ENCODE measurements at places on chromosomes 4 and X. TPM values are rescaled to one million over a fixed set of nuclear protein-coding genes. Genes with fewer than 3 reads are reported as not detected.
A peak's percentile ranks its signal among the peaks of the same experiment; 100 is the strongest.

- DNase-seq, result no peak
These were observed 21.2 kb downstream of the SLC2A9 start for GRCh38 chr4:9999956-10000561.

The SSX3 gene
- polyA plus RNA-seq, result not detected

DNA sequence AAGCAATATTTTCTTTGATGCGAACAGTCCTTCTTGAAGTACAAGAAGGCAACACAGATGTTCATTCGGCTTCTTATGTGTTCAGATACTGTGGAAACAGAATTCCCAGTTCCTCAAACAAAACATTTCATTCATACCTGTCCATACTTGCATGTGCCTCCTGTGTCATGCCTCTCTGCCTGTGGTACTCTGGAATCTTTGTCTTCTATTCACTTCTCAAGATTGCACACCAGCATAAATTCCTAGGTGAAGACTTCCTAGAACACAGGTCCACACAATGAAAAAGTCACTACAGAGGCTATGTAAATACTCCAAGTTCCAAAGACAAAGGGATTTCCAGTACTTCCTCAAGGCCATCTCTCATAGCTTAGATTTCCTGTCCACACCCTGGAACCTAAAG is 367.2 kb downstream of the AFF2 start:
- DNase-seq, result no peak

GRCh38 chr4:26530099-26530498 is 39.8 kb upstream of the CCKAR start:
- no peak for DNase-seq

DNA sequence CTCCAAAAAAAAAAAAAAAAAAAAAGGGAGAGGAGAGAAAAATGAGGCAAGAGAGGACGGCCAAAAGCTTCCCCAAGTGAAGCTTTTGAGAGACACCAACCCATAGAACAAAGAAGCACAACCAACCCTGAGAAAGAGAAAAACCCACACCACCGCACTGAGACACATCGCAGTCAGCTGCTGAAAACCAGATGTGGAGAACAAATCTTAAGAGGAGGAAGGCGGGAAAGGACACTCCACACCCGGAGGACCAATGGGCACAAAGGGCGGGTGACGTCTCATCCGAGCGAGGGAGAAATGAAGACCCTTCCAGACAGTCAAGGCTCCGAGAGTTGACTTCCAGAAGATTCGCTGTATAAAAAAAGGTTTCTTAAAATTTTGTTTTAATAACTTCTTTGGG is 112.1 kb downstream of the AFAP1 start:
- DNase-seq, result no peak

- DNase-seq, result no peak
These were observed 39.0 kb downstream of the SLC10A7 start for GRCh38 chr4:146482788-146483187.

The EDA gene
- polyA plus RNA-seq, result 2.9 TPM

GRCh38 chrX:49237060-49237459 is 1.8 kb downstream of the CCDC22 start:
- no peak for DNase-seq

The CXCL1 gene
- polyA plus RNA-seq, result 6.4 TPM

The PRICKLE3 gene
- 3.4 TPM for polyA plus RNA-seq

DNA sequence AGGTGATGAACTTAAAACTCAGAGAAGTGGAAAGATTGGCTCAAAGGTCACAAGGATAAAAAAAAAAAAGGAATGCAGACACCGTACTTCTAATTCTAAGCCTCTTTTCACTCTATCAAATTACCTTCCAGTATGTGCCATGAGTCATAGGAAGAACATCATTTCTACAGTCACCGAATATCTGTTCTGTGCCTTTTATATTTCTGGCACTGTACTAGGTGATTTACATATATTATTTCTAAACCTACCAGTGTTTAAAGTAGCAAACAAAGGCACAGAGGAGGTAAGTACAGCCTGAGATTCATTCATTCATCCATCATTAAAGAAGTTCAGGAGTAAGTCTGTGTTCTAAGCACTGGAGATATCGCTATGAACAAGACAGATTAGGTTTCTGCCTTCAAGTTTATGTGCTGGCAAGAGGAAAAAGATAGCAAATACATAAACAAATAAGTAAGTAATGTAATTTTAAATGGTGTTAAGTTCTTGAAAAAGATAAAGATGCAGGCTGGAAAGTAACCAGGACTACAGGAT is 65.3 kb downstream of the PALLD start:
- DNase-seq, result no peak

The NLRP2B gene
- polyA plus RNA-seq, result not detected

The PCSK1N gene
- polyA plus RNA-seq, result 331 TPM

The HSFX2 gene
- 0.97 TPM for polyA plus RNA-seq

DNA sequence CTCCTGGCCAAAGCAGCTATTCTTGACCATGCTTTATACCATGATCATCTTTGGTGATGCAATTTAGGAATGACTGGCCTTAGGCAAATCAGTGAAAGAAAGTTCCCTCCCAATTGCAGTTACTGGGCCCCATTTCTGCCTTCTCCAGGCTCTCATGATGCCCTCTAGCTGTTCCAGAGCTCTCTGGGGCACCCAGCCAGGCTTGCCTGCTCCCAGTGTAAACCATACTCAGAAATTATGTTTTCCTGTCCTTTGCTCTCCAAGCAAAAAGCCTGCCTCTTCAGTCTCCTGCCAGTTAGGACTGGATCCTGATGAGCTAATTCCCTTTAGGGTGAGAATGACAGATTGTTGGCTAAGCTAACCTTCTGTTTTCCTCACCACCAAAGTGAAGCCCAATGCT is 85.3 kb upstream of the RBPJ start:
- DNase-seq, result no peak

GRCh38 chr4:47747211-47747610 is 90.7 kb downstream of the CORIN start:
- no peak for DNase-seq

GRCh38 chrX:25858273-25858880 is 279.8 kb upstream of the MAGEB18 start:
- no peak for DNase-seq

The NSD2 gene
- polyA plus RNA-seq, result 5.5 TPM

DNA sequence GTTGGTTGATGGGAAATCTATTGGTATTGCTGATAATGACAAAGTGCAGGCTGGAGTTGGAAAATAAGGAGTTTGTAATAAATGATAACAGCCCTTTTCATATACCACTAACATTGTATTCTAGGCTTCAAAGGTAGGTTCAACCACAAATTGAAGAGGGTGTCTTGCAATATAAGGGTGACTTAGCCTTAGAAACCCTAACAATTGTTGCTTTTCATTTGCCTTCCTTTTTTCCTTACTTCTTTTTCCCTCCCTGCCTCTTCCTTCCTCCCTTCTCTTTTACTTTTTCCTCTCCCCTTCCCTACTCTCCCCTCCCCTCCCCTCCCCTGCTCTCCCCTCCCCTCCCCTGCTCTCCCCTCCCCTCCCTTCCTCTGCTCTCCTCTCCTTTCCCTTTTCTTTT is 10.9 kb upstream of the AGA start:
- no peak for DNase-seq

GRCh38 chrX:150983521-150984168 is 510 bp downstream of the HMGB3 start:
- DNase-seq, result no peak

DNA sequence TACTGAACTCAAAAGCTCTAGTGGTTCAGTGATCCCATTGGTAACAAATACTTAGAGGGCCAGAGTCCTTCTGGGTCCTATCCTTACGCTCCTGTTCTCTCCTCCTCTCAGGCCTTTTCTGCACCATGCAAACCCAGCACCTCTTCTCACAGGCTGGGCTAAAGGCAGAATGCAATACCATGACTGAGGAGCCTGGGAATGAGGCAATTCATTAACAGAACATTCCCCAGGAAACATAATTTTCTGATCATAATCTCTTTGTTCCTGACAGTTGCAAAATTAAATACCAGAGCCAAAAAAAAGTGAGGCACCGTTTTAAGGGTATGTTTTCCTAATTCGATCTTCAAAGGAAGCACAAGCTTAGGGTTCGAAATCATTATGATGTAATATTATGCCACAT is 9.0 kb downstream of the SORBS2 start:
- DNase-seq, result no peak

DNA sequence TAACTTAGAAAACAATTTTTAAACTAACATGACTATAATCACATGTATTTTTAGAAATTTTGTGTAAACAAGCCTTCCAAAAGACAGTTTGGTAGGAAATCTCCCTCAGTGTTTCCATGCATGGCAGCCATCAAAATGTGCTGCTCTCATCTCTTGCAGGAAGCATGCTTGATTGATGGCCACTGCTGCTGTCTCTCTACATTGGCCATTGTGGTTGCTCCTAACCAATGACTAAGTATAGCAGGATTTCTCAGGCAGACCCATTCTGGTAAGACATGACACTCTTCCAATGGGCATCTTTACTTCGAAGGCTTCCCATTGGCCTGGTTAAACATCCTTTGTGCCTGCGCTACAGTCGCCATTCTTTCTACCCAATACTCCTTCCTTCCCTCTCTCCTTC is 78.9 kb upstream of the GUCY1A1 start:
- DNase-seq, result no peak

DNA sequence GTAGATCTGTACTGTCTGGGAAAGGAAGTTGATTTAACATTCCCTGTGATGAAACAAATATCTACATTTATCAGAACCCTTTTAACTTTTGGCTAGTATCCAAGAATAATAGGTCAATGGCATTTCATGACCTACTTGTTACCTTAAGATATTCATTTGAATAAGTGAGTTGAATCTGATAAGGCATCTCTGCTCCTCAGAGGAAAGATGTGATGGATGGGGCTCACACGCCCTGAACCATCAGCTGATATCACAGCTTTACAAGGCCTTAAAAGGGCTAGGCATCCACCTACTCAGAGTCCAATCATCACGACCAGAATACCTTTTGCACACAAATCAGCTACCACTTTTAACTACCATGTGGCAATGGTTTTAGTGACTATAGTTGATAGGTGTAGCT is 90.2 kb upstream of the PDLIM3 start:
- no peak for DNase-seq

DNA sequence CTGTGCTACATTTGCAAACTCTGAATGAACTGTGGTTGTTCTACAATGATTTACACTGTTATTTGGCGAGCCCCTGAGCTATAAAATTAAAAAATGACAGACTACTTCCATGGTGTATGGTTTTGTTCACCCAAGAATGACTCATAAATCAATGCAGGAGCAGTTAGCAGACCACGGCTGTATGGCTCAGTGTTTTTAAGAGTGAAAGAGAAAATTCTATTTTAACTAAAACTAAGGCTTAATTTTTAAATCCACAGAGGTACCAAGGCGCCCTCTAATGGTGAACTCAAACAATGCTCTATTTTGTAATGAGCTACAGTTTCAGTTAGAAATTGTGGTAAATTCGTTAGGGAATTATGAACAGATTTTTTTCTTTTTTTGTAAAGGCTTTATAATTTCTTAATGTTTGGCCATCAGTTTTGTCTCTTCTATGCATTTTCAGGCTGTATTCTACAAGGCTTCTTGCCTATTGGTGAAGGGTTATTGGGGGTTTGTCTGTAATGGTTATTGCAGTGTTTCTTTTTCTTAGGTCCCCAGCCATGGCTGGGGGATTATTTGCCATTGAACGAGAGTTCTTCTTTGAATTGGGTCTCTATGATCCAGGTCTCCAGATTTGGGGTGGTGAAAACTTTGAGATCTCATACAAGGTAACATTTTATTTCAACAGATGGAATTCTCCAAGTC is 32.5 kb downstream of the HMGB2 start:
- DNase-seq, result peak; percentile 80

DNA sequence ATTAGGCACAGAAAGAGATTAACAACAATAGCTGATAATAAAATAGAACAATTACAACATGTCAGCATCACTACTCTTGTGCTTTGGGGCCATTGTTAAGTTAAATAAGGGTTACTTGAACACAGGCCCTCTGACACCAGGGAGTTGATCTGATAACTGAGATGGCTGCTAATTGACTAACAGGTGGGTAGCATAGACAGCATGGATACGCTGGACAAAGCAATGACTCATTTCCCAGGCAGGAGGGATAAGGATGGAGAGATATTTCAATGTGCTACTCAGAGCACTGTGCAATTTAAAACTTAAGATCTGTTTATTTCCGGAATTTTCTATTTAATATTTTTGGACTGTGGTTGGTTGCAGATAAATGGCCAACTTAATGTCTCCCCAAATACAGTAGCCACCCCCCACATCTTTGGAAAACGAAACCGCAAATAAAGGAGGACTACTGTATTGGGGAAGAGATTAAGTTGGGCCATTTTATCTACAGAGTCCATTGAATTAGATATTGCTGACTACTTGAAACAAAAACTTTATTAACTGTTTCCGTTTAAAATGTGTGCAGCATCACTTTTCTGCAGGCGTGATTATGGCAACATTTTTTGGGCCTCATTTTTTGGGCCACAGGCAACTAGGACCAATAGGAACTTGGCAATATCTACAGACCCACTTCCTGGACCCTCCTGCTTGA is 200.6 kb upstream of the KLF3 start:
- DNase-seq, result no peak

The FGD1 gene
- 2.7 TPM for polyA plus RNA-seq

The VSIG4 gene
- polyA plus RNA-seq, result 15.9 TPM

GRCh38 chr4:111393781-111394180 is 751.5 kb upstream of the FAM241A start:
- no peak for DNase-seq

DNA sequence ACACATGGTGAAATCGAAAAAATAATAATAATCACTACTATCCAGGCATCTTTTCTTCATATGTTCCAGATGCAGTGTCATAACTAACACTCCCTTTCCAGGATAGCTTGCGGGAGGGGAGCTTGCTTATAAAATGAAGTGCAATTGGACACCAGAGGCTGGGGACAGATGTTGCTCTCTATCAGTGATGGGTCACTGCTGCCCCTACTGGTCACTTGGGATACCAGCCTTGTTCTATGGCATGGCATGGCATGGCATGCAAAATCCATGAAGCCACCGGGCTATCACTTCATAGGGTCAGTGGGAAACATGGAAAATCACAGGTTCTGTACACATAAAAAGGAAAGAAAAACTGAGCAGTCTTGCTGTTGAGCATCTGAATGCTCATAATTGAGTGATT is 168.1 kb downstream of the GLRA2 start:
- no peak for DNase-seq

DNA sequence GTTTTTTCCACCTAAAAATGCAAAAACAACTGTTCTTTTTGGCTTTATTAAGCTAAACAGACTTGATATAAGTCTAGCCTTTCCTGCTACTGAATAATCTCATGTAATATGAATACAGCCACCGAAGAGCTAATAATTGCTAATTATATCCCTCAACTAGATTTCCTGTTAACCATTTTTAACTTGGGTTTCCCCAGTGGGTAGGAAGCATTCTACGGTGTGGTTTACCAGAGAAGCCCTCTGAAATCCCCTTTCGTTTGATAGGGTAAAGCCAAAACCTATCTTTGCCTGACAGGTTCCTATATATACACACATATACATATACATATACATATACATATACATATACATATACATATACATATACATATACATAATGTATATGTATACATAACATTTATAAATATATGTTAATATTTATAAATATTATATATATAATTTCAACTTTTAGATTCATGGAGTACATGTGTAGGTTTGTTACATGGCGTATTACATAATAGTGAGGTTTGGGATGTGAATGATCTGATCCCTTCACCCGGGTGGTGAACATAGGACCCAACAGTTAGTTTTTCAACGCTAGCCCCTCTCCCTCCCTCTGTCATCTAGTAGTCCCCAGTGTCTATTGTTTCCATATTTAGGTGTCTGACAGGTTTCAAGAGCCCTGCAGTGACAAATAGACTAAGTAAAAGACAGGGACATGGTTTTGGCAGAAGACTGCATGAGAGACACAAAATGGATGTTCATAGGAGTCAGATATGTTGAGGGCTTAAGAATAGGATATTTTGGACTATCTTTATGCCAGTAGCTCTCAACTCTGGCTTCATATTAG is 62.4 kb downstream of the ATXN3L start:
- DNase-seq, result no peak
